ENCODE measurements at places on chromosomes 11 and 22.
A peak's percentile ranks its signal among the peaks of the same experiment; 100 is the strongest.

DNA sequence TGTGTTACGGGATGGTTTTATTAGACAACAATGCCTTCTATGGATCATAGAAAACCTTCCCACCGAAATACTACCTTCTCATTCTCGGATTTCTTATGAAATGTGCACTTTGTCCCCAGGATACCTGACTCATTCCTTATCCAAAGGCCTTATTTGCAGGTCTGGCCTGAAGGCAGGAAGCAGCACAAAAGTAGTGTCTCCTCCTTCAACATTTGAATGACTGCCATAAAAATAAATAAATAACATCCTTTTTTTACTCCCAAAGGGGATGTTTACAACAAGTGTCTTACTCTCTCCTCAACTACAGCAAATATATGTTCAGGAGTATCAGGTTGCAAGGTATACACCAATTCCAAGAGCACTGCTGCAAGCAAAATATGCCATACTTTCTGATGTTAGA is 41.6 kb upstream of the PAK1 start:
- no peak for DNase-seq

GRCh38 chr22:29670626-29671025 is 49.2 kb upstream of the CABP7 start:
- no peak for DNase-seq

DNA sequence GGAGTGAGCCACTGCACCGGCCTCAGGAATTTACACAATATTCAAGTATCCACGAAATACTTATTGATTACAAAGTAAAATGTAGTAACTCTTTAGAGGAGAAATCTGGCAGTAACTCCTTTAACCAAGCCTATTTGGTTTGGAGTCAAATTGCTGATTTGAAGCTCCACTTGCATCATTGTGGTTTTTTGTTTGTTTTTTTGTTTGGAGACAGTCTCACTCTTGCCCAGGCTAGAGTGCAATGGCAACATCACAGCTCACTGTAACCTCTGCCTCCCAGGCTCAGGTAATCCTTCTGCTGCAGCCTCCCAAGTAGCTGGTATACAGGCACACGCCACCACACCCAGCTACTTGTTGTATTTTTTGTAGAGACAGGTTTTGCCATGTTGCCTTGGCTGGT is 6.4 kb upstream of the QSER1 start:
- no peak for DNase-seq

DNA sequence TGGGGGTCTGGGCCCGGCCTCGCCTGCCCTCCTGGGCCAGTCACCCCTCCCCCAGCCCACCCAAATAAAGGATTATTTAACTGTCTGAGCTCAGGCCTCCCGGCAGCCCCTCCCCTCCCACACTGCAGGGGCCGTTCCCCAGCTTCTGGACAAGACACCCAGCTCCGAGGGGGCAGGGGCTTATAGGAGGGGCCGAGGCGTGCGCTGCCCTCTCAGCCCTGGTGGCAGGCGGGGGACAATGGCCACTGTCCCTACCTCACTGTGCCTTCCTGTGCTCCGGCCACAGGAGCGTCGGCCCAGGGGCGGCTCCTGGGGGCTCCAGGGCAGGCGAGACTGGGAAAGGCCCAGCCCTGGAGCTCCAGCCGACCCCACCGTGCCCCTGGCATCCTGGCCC is 2.2 kb upstream of the SELENOO start:
- DNase-seq, result no peak

DNA sequence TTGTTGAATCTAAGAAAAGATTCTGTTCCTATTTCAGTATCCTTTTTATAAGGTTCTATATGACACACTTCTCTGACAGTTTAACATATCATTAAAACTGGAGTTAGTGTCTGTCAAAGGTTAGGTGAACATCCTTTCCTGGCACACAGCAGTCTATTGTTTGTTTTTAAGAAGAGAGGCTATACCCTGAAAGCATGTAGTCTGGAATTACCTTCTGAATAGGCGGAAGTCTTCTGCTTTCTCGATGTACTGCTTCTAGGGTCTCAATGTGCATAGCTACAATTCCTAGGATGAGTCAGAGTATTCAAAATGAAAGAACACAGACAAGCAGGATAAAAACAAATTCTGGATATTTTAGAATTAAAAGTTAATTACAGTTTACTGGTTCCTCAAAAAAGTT is 188.6 kb downstream of the SWAP70 start:
- no peak for DNase-seq

DNA sequence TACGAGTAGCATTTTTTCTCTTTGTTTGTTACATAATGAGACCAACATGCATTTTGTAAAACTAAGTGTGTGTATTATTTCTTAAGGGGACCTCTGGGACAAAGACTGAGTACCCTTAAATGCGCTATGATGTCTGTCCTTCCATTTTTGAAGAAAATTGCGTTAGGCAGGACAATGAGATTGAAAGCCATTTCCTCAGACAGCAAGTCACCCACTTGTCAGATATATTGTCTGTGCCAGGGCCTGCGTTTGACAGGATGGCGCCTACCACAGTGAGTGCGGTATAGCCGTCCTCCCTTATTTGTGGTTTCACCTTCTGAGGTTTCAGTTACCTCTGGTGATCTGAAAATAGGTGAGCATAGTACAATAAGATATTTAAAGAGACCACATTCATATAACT is 2.2 kb downstream of the AP2A2 start:
- peak; percentile 23 for DNase-seq

DNA sequence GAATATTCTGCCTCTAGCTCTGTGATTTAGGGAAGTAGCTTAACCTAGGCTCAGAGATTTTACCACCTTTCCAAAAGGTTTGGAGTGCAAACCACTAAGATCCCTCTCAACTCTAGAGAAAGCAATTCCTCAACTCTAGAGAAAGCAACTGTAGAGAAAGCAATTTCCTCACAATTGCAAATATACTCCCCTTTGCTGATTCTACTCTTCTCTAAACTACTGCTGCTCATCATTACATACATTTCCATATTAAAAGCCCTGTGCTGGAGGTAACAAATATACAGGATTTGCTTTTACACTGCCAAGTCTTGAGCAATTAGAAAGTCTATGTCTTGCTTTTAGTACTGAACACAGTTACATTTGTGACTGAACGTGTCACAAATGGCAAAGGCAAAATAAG is 48.2 kb downstream of the ALG9 start:
- no peak for DNase-seq

DNA sequence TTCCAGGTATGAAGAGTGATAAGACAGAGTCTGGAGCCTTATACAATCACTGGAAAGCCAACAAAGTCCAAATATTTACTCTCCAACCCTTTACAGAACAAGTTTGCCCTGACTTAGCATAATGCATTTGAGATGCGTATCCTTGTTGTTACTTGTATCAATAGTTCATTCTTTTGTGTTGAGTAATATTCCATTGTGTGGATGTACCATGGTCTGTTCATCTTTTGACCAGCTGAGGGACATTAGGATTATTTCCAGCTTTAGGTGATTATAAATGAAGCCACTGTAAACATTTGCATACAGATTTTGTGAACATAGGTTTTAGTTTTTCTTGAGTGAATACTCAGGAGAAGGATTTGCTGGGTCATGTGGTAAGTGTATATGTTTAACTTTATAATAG is 9.7 kb downstream of the SDHAF2 start:
- no peak for DNase-seq

- no peak for DNase-seq
Observed at GRCh38 chr22:50227579-50228215, 17.1 kb downstream of the TUBGCP6 start.

DNA sequence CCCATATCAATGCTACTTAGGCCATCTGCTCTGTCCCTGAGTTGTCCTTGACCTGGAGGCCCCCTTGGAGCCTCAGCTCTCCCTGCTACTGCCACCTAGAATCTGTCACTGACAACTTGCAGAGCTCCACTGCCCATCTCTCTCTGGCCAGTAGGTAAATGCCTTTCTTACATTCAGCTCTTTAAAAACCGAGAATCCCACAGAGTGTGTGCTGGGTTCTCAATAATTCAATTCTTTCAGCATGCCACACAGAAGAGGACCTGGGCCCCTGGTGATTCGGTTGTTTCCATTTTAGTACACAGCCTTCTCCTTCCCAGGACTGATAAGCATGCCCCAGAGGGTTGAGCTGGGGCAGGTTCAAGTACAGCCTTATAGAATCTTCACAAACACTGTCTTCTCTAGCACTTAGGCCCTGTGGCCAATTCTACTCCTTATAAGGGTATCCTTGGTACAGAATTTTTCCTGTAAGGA is 22.0 kb upstream of the IPO7 start:
- no peak for DNase-seq

DNA sequence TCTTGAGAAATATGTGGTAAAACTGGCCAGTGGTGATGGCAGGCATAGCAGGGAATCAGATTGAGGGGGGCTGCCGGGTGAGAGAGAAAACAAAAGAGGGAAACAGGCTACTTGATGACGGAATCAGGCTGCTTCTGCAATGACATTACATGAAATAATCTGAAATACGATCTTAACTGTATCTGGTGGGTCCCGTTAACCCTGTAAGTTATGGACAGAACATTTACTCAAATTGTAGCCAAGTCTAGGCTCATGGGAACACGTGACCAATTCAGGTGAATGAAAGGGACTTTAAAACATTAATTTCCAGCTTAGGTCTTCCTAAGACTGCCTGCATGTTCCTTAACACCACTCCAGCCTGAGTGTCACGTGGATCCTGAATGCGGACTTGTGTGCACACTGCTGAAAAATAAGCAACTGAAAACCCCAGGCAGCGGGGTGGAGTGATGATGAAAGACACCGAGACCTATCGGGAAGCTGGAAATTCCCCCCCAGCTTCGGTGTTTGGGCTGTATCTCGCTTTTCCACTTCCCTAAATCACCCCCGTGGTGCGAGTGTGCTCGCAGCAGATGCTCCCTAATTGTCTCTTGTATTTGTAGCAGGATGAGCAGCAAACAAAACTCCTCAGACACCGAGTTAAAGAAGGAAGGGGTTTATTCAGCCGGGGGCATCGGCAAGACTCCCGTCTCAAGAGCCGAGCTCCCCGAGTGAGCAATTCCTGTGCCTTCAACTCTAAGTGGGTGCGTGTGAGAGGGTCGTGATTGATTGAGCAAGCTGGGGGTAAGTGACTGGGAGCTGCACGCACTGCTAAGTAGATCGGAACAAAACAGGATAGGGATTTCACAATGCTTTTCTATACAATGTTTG is 145.0 kb upstream of the GRK3 start:
- DNase-seq, result no peak

- no peak for DNase-seq
Observed at GRCh38 chr11:83159902-83160865, 3.3 kb downstream of the PCF11 start.

DNA sequence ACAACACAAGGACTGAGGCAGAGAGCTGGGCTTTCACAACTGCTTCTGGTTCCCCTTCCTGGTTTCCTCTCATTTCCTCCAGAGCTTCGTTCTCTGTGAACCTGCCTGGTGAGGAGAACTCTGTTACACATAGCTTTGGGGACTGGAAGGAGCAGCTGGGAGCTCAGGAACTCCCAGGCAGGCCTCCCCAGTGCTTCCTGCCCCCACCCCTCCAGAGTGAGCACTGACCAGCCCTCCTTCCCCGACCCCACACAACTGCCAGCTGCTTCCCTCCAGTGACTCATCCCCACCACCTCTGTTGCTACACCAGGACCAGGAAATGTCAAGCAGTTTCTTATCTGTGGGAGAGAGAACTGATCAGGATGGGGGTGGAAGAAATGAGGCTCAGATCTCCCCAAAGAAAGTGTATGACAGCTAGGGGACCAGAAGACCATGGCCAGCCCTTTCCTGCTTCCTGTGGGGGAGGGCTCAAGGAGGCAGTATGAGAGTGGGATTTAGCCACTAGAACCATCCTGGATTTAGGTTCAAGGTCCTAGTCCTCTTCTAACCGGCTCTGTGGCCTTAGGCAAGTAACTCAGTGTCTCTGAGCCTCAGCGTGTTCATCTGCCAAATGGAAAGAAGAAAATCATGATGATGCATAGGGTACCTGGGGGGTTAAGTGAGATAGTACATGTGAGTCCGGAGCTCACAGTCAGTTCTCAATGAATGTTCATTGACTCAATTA is 4.5 kb upstream of the TP53I11 start:
- no peak for DNase-seq

GRCh38 chr22:44735518-44736428 is 16.6 kb upstream of the ARHGAP8 start:
- DNase-seq, result peak; percentile 83

GRCh38 chr11:5282628-5283027 is 12.9 kb upstream of the HBE1 start:
- no peak for DNase-seq

DNA sequence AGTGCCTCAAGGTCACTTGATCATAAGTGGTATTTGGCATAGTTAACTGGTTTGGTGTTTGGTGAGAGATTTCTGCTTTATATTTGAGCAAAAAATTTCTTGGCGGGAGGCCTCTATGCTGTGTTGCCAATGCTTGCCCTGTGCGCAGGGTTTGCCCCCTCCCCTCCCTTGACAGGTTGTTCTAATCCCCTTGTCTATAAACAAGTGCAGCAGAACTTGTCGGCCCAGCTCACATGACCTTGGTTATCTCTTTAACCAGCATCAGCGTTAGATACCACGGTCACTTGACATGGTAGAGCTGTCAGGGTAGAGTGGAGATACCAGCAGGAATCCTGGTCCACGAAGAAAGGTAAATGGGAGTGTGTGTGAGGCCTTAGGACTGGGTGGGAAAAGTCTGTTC is 35.6 kb downstream of the MARK2 start:
- no peak for DNase-seq

DNA sequence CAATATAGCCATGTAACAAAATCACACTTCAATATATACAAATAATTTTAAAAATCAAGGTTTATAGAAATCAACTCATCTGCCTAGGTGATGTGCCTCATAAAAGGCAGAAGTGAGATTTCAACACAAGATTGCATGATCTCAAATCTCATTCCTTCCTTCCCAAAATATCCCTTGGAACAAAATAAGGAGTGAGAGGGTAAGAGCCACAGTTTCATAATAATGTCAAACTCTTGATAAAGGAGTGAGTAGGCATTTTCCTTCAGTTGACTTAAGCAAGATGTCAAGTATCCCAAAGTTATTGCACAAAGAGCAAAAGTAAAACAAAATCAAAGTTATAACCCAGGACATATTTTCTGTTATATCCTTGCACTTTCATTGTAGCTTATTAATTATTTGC is 81.3 kb downstream of the C22orf31 start:
- DNase-seq, result no peak

GRCh38 chr11:43788421-43788820 is 92.2 kb upstream of the ALKBH3 start:
- no peak for DNase-seq

DNA sequence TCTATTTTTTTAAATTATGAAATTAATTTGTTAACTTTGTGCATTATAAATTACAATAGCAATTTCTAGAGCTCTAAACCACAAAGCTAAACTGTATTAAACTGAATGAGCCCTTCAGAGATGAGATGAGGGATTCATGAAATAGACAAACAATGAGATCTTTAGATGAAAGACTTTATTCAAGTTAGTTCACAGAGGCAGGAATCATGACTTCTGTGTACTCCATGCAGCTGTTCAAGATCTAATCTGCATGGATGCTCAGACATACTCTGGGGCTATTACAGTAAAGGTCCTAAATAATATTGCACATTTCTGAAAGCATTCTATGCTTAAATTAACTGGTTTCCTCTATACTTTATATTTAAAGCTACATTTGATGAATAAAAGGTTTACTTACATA is 122.7 kb downstream of the FCHSD2 start:
- no peak for DNase-seq

GRCh38 chr11:134756811-134757540 is 344.9 kb upstream of the B3GAT1 start:
- no peak for DNase-seq
